ENCODE measurements at places on chromosomes 1 and 21. TPM values are rescaled to one million over a fixed set of nuclear protein-coding genes. Genes with fewer than 3 reads are reported as not detected.

Gene KPRP
- not detected for total RNA-seq

Gene ILDR2
- 3.3 TPM for total RNA-seq

Gene ADSS2
- total RNA-seq, result 9.3 TPM

Gene GLIS1
- total RNA-seq, result not detected

Gene SMPDL3B
- total RNA-seq, result 0.50 TPM

Gene FYB2
- total RNA-seq, result 19.4 TPM

Gene SLFNL1
- not detected for total RNA-seq

Gene TNFRSF9
- total RNA-seq, result 0.03 TPM

Gene IL6R
- 171 TPM for total RNA-seq

Measured in left lobe of liver (tissue), 2 donors.